T-helper 22 cell (primary cell): ENCODE measurements at places on chromosomes 7 and 10.

DNA sequence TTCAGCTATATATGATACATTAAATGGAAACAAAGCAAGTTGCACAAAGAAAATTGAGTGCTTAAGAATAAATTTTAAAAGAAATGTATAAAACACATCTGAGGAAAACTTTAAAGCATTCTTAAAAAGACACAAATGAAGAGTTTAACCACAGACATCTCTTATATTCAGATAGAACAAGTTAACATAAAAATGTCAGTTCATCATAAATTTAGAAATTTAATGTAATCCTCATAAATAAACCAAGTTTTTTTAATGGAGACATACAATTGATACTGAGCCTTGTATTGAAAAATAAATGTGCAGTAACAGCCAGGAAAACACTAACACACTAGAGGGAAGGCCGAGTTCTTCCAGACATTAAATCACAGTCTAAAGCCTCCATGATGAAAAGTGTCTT, 243.9 kb upstream of the MKLN1 start:
- no peak for DNase-seq

GRCh38 chr7:20598459-20599309, 16.8 kb upstream of the ABCB5 start:
- no peak for DNase-seq

GRCh38 chr7:63040966-63041610, 957.6 kb upstream of the ZNF722 start:
- DNase-seq: no peak

- DNase-seq: no peak
Measured at GRCh38 chr10:18681366-18681765, 22.1 kb downstream of the ARL5B start.

DNA sequence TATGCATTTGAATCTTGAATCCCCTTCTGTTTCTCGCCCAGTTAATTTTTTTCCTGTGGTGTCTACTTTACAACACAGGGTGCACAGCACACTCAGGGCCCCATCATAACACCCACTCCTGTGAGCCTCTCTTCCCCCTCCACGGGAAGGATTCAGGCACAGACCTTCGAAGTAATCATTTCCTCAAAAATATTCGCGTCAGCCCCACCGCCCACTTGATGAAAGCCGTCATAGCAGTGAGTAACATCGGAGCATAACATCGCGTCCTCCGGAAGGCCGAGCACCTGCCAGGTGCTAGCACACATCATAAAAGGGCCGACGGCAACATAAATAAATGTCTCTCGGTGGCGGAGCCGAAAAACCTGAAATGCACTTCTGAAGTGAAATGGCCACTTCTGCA, 201.7 kb upstream of the ADARB2 start:
- no peak for DNase-seq

DNA sequence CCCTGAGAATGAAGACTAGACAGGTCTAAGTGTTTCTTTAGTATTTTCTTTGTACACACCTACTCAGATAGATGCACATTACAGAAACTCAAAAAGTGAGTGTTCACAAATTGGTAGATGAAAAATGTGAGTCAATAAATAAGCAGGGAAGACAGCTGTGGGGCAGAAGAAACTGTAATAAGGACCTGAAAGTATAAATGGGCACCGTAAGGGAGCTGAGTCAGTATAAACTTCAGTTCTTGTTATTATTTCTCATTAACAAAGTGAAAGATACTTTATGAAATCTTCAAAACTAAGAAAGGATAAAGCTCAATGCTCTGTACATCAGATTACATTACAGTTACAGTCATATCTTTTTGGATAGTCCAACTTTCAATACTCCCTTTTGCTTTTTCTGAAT, 2.5 kb downstream of the MTPN start:
- no peak for DNase-seq

DNA sequence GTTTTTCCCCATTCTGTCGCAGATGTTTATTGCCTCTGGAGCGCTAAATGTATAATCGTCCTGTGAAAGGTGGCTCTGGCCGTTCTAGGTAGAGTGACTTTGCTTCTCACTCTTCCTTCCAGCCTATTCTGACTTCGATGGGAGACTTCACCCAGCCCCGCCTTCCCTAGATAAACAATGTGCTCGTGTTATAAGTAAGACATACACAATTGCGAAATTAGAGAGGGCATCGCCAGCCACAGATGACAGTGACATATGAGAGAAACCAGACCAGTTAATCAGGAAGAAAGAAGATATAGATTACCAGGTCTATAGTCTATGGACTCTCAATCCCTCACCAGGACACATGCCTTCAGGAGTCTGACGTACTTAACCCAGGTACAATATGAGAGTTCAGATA, 1050.5 kb upstream of the AUTS2 start:
- DNase-seq: no peak

- no peak for DNase-seq
Measured at GRCh38 chr10:92267343-92267742, 23.5 kb downstream of the CPEB3 start.

- DNase-seq: no peak
Measured at GRCh38 chr7:84274029-84274638, 79.5 kb upstream of the SEMA3A start.

- DNase-seq: no peak
Measured at GRCh38 chr10:91885362-91886079, 23.8 kb downstream of the FGFBP3 start.

GRCh38 chr7:47444376-47445098, 137.4 kb downstream of the TNS3 start:
- DNase-seq: no peak

DNA sequence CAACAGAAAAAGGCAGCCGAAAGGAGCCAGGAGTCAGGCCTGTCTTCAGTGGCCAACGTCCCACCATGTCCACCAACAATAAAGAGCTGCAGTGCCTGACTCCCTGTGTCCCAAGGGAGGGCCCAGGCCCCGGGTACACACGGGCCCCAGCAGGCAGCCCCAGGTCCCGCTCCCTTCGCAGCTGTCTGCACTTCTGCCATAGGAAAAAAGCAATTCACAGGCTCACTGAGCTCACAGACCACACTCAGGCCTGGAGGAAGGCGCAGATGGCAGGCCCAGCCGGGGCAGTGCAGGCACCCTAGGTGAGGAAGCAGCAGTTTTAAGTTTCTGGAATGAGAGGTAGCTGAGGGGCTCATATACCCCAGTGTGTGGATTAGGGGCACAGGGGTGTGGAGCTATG, 100.5 kb downstream of the PRKAG2 start:
- DNase-seq: no peak

GRCh38 chr10:94038024-94038423, 44.3 kb downstream of the PLCE1 start:
- no peak for DNase-seq

GRCh38 chr10:51709324-51709972, 10.1 kb upstream of the CSTF2T start:
- no peak for DNase-seq

DNA sequence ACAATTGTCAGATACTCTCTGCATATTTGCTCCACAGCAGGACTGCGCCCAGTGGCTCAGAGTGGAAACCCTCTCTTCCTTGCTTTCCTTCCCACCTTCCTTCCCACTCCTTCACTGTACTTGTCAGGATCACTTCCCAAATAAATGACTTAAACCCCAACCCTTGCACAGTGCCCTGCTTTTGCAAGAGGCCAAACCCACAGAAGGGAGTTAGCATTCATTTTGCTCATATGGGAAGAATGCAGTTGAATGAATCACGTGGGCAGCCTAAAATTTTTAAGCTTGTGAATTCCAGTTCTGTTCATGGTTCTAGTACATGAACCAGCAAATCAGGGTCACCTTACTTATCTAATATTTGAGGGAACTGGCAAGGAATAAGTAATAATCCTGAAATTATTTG, 47.7 kb upstream of the SFMBT2 start:
- DNase-seq: no peak

GRCh38 chr10:69377933-69378332, 38.8 kb downstream of the TACR2 start:
- no peak for DNase-seq

DNA sequence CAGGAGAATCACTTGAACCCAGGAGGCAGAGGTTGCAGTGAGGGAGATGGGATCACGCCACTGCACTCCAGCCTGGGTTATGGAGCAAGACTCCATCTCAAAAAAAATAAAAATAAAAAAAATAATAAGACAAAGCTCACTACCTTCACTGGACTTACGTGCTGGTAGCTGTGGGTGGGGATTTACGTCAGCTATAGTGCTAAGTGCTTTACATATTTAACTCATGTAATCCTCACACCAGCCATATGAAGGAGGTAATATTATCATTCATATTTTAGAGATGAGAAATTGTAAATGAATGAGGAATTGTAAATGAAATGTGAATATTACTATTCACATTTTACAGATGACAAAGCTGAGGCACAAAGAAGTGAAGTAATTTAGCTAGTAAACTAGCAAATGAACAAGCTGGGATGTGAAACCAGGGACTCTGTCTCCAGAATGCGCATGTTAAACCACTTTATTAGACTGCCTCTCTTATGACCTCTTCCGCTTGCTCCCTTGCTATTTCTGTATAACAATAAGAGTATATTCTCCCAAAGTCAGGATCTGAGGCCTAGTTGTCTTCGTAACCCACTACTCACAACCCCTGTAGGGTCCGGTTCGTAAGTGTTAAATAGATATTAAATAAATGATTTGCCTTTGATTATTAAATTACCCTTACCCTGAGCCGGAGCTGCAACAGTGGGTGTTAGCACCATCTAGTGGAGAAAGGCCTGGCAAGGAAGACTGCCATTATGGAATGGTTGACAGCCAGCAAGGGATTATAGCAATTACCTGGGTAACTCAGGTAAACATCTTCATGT, 70.2 kb downstream of the HTR7 start:
- DNase-seq: no peak

DNA sequence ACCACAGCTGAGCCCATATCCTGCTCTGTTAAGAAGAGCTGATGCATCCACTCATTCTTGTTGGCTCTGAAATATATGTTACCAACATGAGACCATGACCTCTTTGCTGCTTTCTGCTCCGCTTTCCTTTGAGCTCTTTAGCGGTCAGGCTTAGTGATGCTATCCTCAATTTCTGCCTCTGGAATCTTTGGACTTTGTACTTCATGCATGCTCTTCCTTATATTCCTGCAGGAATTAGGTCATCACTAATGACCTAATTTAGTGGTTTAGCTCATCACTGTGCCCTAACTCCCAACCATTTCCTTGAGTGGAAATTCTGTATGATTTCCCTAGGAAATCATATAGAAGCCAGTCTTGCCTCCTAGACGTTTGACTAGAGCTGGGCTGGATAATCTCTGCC, 119.5 kb downstream of the AOAH start:
- no peak for DNase-seq

- DNase-seq: no peak
Measured at GRCh38 chr10:43846968-43847367, 198.3 kb upstream of the ZNF32 start.

DNA sequence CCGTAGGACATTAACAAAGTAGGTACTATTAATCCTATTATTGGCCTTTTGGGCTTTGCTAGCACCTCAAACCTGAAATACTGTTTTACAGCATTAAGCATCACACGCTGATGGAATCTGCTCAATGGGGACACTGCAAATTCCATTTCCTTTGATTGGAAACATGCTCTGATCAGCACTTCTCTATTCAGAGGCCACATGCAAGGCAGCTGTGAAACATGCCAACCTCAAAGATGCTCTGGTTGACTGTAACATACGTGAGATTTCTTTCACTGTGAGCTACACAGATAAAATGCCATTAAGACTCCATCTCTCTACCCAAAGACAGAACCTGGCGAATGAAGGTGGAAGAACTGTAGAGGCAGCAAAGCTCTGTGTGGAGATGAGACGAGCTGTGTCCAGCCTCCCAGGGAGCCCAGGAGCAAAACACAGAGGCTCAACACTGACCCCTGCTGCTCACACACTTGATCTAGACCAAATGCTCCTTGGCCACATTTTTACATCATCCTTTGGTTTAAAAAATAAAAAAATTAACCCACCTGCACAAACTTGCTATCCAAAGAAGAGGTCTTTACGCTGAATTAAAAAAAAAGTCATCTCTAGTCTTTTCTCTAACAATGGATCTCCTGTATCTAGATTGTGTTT, 8.0 kb downstream of the RSU1 start:
- no peak for DNase-seq

DNA sequence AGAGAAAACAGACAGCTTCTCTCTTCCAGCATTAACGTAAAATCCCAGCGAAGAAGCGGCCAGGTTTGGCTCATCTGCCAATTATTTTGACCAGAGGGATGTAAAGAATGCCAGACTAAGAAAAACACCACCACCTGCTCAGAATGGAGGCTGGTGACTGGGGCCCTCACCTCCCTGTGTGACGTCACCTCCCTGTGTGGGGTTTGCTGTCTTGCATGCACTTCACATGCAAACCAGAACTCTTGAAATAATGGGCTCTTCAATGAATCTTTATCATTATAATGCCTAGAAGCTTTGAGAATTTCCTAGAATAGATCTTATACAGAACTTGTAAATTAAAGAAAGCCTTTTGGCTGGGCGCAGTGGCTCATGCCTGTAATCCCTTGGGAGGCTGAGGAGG, 101.8 kb upstream of the WAC start:
- no peak for DNase-seq

DNA sequence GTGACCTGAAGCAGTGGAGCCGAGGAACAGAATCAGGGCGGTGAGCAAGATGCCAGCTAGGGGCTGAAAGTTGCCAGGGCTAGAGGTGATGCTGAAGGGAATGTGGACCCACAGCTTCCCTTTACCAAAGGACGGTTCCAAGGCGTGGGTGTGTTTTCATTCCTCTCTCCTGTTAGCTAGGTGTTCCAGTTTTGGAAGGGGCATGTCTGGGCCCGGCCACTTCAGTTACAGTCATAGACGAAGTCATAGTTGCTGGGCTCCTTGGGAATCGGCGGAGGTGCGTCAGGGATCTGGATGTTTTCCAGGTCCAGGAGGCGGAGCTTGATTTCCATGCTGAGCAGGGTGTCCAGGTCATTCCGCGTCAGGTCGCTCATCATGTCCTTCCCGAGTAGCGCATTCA, 131.0 kb upstream of the AOAH start:
- no peak for DNase-seq
